ENCODE measurements at places on chromosomes 16 and 17. TPM values are rescaled to one million over a fixed set of nuclear protein-coding genes. Genes with fewer than 3 reads are reported as not detected.

GRCh38 chr16:681746-682427, 1.7 kb downstream of the STUB1 start:
- peaks cover 5% of the 10 kb centered on the region for H3K36me3 ChIP-seq
- no peak overlapping the region for H3K4me3 ChIP-seq
- H3K4me1 ChIP-seq: peaks cover 12% of the 10 kb centered on the region
- H3K27me3 ChIP-seq: no peaks in the 10 kb centered on the region
- peak overlapping the region; percentile 34 for H3K27ac ChIP-seq
- no peak for DNase-seq

DNA sequence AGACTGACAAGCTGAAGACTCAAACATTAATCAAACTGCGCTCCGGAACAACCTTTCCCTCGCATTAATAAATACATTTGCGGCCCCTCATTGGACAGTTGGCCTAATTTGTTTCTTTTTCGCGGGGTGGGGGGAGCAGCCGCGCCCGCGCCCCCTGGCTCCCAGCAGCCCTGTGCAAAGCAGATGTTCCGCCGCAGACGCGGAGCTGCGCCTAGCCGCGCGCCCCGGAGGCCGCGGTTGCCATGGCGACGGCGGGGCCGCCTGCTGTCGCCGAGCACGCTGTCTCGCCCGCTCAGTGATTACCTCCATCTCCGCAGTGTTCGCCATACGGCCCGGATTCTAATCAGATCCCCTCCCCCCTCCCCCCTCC, 25.5 kb downstream of the COPZ2 start:
- H3K27ac ChIP-seq: no peak overlapping the region
- no peaks in the 10 kb centered on the region for H3K36me3 ChIP-seq
- peak; percentile 87 for DNase-seq
- H3K4me3 ChIP-seq: no peak overlapping the region
- peaks cover 2% of the 10 kb centered on the region for H3K4me1 ChIP-seq
- no peaks in the 10 kb centered on the region for H3K27me3 ChIP-seq

DNA sequence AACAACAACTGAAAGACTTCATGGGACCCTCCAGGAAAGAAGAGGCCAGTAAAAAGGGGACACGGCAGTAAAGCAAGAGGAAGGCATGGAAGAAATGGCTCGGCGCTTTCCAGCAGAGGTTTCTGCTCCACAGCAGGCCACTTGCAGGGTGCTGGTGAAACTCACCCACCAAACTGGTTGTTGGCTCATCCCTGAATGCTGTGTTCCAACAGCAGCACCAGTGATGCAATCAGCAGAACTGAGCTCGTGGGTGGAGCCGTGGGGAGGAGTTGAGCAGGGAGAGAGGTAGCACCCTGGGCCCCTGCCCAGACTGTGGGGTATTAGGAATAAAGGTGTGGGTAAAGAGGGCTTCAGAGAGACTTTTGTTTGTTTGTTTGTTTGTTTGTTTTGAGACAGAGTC, 62.8 kb upstream of the ADCY9 start:
- H3K4me3 ChIP-seq: no peak overlapping the region
- no peak for DNase-seq
- no peak overlapping the region for H3K27ac ChIP-seq
- H3K27me3 ChIP-seq: no peaks in the 10 kb centered on the region
- H3K36me3 ChIP-seq: no peaks in the 10 kb centered on the region

DNA sequence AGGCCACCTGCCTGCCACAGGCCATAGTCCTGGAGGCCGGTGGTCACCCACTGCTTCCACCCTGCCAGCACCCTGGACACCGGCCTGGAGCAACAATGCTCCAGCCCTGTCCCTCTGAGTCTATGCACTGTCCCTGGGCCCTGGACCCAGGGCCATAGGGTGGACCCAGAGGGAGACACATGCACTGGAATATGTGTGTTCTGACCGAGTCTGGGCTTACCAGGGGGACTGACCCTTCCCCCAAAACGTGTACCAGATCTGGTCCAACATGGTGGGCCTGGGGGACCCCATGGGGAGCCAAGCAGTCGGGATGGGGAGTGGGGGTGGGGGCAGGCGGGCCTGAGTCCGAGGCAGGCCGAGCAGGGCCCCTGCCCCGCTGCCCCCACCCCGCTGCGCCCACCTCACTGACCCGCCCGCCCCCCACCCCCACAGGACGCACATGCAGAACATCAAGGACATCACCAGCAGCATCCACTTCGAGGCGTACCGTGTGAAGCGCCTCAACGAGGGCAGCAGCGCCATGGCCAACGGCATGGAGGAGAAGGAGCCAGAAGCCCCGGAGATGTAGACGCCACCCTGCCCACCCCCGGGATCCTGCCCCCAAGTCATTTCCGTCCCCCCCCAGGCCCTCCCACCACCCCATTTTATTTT, 357.4 kb downstream of the SEC14L1 start:
- peaks cover 3% of the 10 kb centered on the region for H3K4me1 ChIP-seq
- DNase-seq: no peak
- no peak overlapping the region for H3K4me3 ChIP-seq
- H3K27ac ChIP-seq: no peak overlapping the region

GRCh38 chr16:632486-633335, 1.9 kb downstream of the WFIKKN1 start:
- DNase-seq: no peak
- peaks cover 38% of the 10 kb centered on the region for H3K4me1 ChIP-seq
- H3K36me3 ChIP-seq: no peaks in the 10 kb centered on the region
- no peak overlapping the region for H3K27ac ChIP-seq

DNA sequence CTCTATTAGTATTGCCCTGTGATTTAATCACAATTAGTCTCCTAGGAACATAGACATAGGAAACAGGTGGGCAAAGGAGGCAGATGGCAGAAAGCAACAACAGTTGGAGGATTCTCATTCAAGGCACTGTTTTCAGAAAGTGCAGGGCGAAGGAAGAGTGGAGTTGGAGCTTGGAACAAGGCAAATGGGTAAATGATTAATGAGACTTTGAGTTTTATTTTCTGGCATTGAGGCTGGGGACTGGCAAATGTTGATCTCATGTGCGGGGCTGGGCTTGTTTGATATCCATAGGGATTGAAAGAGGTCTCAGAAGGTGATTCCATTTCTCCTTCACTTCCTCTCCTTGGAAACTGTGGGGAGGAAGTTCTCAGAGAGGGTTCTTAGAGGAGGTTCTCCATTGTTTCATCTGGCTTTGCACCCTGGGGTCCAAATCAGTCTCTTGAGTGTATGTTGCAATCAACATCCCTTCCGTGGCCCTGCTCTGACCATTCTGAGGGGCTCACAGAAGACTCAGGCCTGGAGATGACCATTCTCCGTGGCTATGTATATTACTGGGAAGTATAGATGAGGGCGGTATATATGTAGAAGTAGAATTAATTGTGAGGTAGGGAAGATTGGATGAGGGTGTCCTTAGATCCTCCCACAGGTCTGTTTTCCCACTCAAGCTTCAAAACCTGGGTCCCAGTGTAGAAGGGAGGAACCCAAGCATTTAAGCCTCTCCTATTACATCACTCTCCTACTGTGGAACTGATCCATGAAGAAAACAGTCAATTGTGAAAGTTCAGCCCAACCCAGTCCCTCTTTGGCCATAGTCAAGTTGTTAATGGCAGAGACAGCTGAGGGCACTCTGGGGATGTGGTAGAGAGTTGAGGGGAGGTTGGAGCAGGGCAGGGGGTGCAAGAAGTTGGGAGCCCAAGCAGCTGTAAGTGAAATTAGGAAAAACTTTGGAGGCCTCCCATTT, 36.5 kb upstream of the SRSF1 start:
- DNase-seq: peak; percentile 8
- H3K4me3 ChIP-seq: no peak overlapping the region
- H3K27me3 ChIP-seq: no peaks in the 10 kb centered on the region
- H3K36me3 ChIP-seq: no peaks in the 10 kb centered on the region
- no peak overlapping the region for H3K27ac ChIP-seq

DNA sequence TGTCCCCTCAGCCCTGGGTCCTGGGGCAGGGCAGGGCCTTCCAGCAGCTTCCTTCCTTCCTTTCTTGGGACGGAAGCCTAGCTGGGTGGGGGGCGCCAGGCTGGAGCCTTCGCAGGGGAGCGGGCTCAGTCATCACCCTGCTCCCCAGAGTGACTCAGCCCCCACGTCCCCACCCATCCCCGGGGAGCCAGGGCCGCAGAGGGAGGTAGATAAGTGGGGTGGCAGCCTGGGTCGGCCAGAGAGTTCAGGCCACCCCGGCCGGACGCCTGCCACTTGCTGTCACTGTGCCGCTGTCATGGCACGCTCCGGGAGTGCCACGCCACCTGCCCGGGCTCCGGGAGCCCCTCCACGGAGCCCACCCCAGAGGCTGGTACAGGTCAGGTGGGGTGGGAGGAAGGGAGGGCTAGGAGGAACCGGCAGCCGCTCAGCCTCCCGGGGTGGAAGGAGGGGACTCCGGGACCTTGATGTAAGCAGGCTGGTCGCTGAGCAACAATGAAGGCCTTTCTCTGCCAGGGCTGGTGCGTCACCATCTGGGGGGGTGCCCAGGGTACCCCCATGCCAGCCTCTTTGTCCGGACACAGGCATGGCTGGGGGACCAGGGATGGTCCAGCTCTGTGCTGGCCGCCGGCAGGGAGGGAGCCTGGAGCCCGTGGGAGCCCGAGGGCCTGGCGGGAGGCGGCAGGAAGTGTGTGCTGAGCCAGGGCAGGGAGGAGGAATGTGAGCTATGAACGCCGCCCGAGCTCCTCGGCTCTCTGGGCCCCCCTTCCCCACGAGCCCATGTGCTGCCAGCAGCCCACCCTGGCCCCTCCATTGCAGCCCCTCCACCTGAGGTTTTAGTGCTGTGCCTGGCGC, 6.6 kb downstream of the NHERF2 start:
- H3K27me3 ChIP-seq: no peaks in the 10 kb centered on the region
- peak; percentile 80 for DNase-seq
- no peaks in the 10 kb centered on the region for H3K4me1 ChIP-seq
- peak overlapping the region; percentile 38 for H3K4me3 ChIP-seq
- peak overlapping the region; percentile 76 for H3K27ac ChIP-seq
- H3K36me3 ChIP-seq: peaks cover 4% of the 10 kb centered on the region

DNA sequence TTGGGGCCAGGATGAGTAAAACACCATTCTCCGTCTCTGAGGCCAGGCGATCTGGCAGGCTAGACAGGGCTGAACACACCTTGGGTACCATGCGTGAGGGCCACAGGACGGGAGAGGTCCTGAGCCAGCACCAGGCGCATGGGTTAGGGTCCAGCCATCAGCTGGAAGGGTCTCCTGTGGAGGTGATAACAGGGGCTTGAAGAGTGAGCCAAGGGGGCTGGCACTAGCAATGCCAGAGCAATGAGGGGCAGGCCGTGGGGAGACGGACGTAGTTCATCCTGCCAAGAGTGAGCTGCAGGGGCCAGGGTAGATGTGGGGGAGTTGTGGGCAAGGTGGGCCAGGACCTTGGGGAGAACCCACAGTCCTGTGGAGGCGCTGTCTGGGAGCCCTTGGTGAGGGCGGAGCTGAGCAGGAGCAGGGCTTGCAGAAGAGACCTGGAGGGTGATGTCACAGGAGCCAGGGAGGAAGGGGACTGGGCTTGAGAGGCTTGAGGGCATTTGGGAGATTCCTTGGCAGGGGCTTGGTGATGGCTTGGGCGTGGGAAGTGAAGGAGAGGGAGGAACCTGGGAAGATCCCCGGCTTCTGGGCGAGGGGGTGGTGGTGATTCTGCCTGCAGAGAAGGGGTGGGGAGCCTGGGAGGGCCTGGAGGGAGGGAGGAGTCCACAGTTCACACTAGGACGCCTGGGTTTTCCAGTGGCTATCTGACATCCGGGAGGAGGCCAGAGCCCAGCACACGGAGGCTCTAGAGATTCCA, 6.3 kb upstream of the NPTX1 start:
- peaks cover 7% of the 10 kb centered on the region for H3K4me1 ChIP-seq
- no peak overlapping the region for H3K4me3 ChIP-seq
- DNase-seq: no peak
- H3K27me3 ChIP-seq: peaks cover 21% of the 10 kb centered on the region

- no peaks in the 10 kb centered on the region for H3K27me3 ChIP-seq
- no peak overlapping the region for H3K4me3 ChIP-seq
- H3K36me3 ChIP-seq: no peaks in the 10 kb centered on the region
- no peak for DNase-seq
- H3K4me1 ChIP-seq: no peaks in the 10 kb centered on the region
Measured at GRCh38 chr17:59493867-59494266, 71.5 kb upstream of the DHX40 start.

- H3K27me3 ChIP-seq: no peaks in the 10 kb centered on the region
- no peak for DNase-seq
- no peaks in the 10 kb centered on the region for H3K36me3 ChIP-seq
- no peak overlapping the region for H3K4me3 ChIP-seq
- H3K27ac ChIP-seq: no peak overlapping the region
Measured at GRCh38 chr17:77736199-77736585, 222.3 kb upstream of the TNRC6C start.

DNA sequence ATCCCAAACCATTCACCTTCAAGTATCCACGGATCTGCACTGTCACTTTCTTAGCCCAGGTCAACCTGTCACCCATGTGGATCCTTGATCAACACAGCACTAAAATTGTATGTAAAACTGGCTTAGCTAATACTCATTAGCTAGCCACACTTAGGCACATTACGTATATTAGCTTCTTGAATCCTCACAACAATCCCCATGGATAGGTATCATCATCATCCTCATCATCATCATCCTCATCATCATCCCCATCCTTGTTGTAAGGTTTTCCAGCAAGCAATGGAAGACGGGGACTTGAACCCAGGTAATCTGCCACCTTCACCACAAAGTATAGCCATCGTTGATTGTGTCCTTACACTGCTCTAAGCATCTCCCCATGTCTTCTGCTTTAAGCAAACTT, 184.3 kb downstream of the XYLT1 start:
- no peak overlapping the region for H3K27ac ChIP-seq
- no peaks in the 10 kb centered on the region for H3K36me3 ChIP-seq
- DNase-seq: no peak
- no peak overlapping the region for H3K4me3 ChIP-seq

DNA sequence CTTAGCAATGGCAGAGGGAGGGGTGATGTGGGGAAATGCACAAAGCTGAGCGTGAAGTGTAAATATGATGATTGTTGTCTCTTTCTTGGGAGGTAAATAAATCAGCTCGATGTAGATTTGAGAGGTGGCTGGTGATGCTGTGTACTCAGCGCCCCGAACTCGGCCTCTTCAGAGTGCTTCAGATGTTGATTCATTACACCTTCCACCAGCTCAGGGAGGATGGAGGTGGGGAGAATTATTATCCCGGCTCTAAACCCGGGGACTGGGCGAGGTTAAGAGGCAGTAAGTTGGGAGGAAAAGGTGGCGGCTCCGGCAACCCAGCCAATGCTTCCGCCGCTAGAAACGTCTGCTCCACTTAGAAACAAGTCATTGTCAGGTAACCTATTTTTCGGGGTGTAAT, 86.5 kb downstream of the RPA1 start:
- H3K27ac ChIP-seq: no peak overlapping the region
- H3K36me3 ChIP-seq: no peaks in the 10 kb centered on the region
- DNase-seq: no peak
- H3K4me1 ChIP-seq: no peaks in the 10 kb centered on the region
- no peak overlapping the region for H3K4me3 ChIP-seq
- peaks cover 9% of the 10 kb centered on the region for H3K27me3 ChIP-seq

DNA sequence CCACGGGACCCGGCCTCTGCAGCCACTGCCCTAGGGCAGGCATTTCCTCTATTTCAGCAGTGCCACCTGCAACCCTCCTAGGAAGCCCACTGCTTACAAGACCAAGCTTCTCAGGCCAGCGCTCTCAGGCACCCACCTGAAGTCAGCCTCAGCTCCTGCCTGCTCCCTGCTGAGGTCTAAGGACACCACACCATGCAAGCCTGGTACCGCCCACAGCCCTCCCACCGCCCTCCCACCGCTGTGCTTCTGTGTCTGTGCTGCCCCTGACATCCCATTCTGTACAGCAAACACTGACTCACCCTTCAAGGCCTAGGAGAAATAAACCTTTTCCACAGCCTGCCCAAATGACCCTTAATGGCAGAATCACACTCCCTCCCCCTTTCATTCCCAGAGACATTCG, 6.3 kb downstream of the CLUH start:
- H3K4me1 ChIP-seq: no peaks in the 10 kb centered on the region
- H3K4me3 ChIP-seq: no peak overlapping the region
- no peaks in the 10 kb centered on the region for H3K27me3 ChIP-seq

The CPHXL2 gene
- not detected for total RNA-seq

The CEP131 gene
- 7.5 TPM for total RNA-seq

The SLC5A11 gene
- 1.2 TPM for total RNA-seq

The IGFBP4 gene
- total RNA-seq: 743 TPM

The CCDC200 gene
- total RNA-seq: not detected
